ENCODE measurements at places on chromosomes 11 and 22.

DNA sequence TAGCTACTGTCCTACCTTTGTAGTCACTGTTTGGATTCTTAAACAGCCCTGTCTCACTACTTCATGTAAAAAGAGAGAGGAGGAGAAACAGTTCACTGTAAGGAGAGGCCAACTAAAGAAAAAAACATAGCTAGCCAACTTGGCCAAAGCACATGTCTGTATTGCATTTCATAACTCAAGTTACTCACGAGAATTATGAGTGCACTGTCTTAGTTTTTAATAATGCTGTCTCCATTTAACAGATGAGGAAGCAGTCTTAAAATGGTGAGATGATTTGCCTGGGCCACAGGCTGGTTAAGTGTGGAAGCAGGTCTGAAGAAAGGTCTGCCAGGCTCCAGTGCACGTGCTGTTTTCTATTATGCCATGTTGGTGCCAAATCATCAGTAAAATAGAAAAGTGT lies 104.5 kb downstream of the UVRAG start:
- DNase-seq = no peak

GRCh38 chr22:44024288-44024921 lies at the start of gene PARVB:
PARVB (plus strand) TSS chr22:44024302; CDS start chr22:44024340, 38 bp downstream.
- DNase-seq = no peak

DNA sequence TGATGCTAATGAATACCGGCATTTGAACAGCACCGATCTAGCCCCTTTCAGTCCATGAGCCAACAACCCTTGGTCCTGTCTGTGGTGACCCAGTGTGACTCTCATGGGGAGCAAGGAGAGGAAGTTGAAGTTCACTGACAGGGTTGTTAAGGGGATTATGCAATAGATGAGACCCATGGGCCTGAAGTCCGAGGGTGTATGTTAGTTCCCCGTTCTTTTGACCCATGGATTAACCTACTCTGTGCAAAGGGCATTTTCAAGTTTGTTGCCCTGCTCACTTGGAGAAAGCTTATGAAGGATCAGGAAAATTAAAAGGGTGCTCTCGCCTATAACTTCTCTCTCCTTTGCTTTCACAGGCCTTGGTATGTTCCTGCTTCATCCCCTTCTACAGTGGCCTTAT lies 4.9 kb downstream of the PNPLA3 start:
- DNase-seq = no peak

- DNase-seq = no peak
These were observed 4.3 kb upstream of the PARVB start for GRCh38 chr22:44019846-44020245.

- DNase-seq = no peak
These were observed 87.5 kb downstream of the BLID start for GRCh38 chr11:122028545-122028944.

DNA sequence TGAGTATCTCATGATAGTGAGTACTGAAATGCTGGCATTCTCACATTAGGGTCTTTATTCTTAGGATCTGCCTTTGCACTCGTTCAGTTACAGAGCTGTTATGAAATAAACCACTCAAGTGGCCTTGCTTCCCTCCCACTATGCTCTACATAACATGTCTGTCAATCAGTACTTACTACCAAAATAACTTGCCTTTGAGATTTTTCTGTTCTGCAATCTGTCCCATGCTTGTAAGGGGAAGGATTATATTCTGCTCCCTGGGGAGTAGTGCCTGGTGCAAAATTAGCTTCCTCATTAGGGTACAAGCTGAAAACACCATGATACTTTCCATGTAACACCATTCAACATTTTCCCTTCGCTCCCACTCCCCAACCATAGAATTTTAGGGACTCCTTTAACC lies 1.9 kb upstream of the GRAP2 start:
- DNase-seq = no peak

DNA sequence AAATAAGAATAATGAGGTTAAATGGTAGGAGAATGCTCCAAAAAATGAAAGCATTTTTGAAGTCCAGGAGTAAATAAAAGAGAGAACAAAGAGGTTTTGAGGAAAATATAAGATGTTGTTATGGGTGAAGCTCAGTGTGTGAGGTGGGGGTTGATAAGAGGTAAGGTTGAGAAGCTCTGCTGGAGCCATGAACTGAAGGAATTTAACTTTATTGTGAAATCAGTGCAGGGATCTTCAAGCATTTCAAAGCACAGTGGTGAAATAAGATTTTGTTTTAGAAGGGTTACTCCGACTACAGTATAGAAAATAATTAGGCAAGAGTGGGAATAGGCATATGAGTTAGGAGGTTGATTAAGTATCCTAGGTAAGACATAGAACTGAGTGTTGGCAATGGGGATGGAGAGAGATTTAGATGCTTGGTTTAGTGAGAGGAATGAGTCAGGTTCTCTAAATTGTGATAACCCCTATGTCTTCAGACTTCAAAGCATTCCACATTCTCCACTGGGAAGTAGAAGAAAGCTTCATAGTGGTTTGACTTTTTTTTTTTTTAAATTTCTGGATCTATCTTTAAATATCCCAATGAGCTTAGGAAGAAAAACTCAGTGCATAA lies 403.2 kb downstream of the AASDHPPT start:
- no peak for DNase-seq

GRCh38 chr11:11415901-11416300 lies 62.9 kb upstream of the CSNK2A3 start:
- no peak for DNase-seq
